Activated CD4-positive, alpha-beta T cell treated with anti-CD3 and anti-CD28 coated beads, Interleukin-2, Interleukin-6, amounts not matched to agents 100 ng/mL and 50 ng/mL, durations not matched to agents 16 hours and 8 hours (primary cell): ENCODE measurements at places on chromosomes 12 and 14.

DNA sequence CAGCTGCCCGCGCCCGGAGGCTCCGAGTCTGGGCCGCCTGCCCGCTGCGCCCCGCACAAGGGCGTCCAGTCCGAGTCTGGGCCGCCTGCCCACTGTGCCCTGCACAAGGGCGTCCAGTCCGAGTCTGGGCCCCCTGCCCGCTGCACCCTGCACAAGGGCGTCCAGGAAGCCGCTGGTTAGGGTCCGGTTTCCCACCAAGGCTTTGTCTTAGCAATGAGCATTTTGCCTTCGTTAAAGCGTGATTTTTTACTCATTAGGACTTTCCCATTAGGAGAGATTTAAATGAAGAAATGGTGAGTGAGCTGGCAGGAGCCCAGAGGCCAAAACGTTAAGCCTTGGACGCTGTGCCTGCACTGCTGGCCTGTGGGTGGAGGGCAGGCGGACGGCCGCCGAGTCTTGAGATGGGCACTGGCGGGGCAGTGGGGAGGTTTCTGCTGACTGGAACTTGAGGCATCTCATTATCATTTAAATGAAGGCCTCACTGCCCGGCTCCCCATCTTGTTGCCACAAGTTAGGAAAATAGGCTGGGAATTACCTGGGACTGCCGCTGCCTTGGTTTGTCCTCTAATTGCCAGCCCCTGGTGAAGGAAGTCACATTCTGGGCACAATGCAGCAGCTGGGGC lies 36.0 kb downstream of the FBRSL1 start:
- DNase-seq, result no peak

DNA sequence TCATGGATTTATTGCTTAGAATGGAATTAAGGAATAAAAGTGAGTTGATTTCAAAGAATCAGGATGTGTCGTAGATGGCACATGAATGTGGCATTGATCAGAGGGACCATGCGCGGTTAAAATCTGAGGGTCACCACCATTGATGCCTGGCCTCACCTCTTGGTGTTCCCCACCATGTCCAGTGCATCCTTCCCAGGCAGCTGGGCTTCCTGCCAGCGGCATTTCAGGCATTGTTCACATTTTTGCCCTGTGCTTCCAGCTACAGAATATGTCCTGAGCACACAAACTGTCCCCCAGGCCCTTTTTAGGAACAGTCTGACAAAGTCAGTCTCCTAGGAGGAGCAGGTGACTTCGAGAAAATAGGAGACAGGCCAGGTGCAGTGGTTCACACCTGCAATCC lies 42.0 kb upstream of the TSPAN9 start:
- DNase-seq, result no peak

DNA sequence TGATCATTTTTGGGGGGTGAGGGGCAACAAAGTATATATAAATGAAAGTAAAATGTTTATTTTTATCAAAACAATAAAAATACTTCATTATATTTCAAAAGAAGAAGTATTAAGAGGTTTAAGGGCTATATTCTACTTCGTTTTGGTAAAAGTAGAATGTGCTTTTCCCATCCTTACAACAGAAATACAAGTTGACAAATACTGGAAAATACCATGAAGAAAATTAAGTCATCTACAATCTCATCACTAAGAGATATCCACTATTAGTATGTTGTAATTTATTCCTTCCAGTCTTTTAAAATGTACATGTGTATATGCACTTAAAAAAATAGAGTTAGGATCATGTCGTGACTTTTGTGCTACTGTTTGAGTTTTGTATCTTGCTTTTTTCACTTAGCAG lies 92.8 kb downstream of the PCNX1 start:
- DNase-seq, result no peak

- no peak for DNase-seq
These were observed 129.0 kb upstream of the ATXN7L3B start for GRCh38 chr12:74408601-74409166.

- DNase-seq, result no peak
These were observed 131.9 kb downstream of the RMST start for GRCh38 chr12:97594236-97595088.

DNA sequence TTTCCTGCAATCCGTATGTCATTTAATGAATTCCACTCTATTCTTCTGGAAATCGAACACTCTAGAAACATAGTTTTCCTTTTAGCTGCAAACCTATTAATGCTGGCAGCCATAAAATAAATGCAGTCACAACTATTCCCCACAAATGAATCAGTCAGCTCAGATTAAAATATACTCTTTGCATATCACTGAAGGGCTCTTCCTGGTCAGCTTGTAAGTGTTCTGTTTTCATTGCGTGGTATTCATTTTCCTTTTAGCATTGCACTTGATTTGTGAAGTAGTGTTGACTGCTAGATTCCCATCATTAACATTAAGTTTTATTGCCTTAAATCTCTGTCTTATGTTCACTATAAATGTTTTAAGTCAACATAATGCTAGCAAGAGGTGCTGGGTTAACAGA lies 685.9 kb downstream of the DIO2 start:
- no peak for DNase-seq
